ENCODE measurements at places on chromosomes 16 and 17.

- no peak for DNase-seq
Observed at GRCh38 chr16:11977376-11978041, 975 bp downstream of the SNX29 start.

GRCh38 chr16:4249530-4250308, 7.8 kb upstream of the SRL start:
- no peak for DNase-seq

DNA sequence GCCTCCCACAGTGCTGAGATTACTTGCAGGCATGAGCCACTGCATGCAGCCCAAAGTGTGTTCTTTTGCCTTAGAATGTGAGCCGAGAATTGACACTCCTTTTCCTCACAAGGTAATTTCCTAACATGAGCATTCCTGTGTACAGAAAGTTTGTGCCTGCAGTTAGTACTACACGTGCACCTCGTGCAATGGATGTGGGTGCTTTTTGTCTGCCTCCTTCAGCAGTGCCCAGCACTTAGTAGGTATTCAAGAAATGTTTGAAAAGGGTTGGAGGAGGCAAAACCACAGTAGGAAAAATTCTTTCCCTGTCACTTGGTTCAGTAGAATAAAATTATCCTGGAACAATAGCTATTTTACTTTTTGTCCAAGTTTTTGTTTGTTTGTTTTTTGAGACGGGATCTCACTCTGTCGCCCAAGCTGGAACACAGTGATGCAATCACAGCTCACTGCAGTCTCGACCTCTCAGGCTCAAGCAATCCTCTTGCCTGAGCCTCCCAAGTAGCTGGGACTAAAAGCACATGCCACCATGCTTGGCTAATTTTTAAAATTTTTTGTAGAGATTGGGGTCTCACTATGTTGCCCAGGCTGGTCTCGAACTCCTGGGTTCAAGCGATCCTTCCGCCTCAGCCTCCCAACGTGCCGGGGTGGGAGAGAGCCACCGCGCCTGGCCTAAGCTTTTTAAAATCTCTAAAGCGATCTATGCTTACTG, 2.4 kb downstream of the NDE1 start:
- no peak for DNase-seq

DNA sequence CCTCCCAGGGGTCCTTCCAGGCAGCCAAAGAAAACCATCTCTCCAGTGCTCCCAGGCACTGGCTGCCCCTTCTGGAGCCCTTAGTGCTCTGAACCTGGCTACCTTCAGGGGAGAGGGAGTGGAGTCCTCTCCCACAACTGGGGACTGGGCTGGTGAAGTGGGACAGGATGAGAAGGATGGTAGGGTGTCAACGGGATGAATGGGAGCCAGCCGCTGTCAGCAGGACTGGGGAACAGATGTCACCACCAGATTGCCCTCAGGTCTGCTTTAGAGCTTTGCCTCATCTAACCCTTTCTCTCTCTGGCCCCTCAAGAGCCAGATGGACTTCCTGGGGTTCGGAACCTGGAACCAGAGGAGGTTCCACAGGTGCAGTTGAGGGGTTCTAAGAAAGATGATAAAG, 488 bp upstream of the SEBOX start:
- no peak for DNase-seq

GRCh38 chr16:87921236-87921773, 15.0 kb downstream of the CA5A start:
- no peak for DNase-seq

DNA sequence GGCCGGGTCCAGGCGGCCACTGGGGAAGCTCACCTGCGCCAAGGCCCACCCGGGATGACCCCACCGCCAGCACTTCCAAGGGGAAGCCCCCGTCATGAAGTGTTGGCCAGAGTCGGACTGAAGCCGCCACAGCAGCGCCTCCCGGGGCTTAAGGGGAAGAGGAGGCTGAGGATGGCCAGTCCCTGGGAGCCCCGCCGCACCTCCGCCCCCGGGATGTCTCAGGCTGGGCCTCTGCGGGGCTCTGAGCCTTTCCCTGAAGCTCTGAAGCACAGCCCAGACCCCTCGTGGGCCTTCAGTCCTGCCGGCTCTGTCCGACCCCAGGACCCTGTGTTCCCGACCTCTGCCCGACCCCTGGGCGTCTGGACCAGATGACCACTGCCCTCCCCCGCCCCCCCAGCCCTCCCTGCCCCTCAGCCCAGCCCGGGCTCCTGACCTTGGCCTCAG, 42.8 kb upstream of the ACSF3 start:
- no peak for DNase-seq

DNA sequence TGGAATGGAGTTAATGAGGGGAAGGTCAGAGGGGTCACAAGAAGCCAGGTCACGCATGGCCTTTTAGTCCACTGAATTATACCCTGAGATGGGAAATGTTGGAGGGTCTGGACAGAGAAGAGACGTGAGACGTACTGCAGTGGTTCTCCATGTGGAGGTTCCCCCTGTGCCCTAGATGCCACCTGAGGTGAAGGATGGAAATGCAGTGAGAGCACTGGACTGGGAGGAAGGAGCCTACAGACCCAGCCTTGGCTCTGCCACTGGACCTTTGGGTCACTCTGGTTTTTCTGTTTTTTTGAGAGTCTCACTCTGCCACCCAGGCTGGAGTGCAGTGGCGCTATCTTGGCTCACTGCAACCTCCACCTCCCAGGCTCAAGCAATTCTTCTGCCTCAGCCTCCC, 1.8 kb upstream of the PLSCR3 start:
- no peak for DNase-seq

DNA sequence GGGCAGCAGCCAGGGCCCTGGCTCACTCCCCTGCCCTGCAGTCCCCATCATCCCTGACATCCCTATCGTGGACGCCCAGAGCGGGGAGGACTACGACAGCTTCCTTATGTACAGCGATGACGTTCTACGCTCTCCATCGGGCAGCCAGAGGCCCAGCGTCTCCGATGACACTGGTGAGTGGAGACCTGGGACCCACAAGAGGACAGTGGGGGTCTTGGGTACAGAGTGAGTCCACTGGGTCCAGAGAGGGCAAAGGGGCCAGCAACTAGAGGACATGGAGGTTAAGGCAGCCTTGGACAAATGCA, 12.6 kb downstream of the GALK1 start:
- no peak for DNase-seq

DNA sequence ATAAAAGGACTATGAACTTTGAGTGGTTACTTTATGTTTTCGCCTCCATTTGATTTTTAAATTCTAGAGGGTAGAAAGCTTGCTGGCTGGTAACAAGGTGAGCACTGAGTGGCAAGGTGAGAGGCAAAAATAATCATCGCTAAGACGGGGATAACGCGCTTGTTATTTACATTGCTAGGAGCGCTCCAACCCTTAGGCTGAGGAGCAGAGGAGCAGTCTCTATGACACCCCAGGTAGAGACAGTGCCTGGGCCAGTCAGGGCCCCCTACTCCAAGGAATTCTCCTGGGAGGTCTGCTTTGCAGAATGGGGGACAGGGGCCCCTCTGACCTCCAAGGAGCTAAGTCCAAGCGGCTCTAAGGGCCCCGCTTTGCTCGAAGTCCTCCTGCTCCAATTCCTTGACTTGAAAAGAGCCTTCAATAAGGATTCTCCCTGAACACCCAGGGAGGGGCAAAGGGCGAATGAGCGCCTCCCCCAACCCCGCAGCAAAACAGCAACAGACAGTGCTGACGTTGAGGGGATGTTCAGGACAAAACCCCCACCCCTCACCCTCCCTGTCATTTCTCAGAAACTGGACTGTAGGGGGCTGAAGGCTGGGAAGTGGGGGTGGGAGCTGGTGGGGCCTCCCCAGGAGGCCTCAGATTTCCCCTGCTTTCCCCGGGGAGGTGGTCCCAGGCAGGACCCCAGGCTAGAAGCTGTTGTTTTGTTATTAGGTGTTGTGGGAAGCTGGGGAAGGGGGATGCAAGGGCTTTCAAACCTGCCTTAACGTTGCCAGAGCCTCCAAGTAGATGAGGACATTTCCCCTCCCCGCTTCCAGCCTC, 10.2 kb upstream of the FOXF1 start:
- DNase-seq, result no peak

- DNase-seq, result no peak
Observed at GRCh38 chr16:57871456-57871855, 69.2 kb upstream of the KIFC3 start.

DNA sequence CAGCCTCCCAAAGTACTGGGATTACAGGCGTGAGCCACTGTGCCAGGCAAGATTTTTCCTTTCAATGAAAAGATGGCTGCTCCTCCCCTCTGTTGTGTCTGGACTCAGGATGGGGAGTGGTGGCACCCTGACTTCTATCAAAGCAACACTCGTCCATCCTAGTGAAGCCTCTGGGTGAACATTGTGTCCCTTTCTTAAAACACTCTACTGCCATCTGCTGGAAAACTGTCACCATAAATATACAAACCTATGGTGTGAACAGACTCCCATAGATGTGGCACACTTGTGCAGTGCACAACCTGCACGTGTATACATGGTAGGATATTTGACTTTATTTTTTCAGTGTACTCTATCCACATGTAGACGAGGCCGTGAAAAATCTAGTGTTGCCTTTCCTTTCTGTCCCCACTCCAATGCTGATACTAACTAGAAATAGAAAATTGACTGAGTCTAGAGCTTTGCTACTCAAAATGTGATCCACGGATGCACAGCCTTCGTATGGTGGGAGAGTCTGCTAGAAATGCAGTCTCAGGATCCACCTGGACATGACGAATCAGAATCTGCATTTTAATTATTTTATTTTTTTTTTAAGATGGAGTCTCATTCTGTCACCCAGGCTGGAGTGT, 55.9 kb upstream of the PLCG2 start:
- peak; percentile 18 for DNase-seq

DNA sequence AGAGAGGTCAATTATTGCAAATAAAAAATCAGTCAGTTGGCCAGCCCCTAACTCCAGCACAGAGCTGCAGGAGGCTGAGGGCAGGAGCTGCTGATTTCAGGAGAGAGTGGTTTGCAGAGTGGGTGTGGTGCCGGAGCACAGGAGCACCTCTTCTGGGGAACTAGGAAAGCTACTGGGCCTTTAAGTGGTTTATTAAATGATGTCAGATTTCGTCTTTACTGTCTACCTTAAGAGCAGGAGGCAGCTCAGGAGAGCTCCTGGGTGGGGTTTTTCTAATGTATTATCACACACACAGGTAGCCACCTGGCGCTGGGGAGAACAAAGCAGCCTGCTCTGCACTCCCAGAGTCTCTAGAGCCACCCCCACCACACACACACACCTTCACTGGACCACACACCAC, 11.5 kb upstream of the HAS3 start:
- no peak for DNase-seq

GRCh38 chr17:70080541-70081347, 5.7 kb downstream of the KCNJ16 start:
- no peak for DNase-seq

DNA sequence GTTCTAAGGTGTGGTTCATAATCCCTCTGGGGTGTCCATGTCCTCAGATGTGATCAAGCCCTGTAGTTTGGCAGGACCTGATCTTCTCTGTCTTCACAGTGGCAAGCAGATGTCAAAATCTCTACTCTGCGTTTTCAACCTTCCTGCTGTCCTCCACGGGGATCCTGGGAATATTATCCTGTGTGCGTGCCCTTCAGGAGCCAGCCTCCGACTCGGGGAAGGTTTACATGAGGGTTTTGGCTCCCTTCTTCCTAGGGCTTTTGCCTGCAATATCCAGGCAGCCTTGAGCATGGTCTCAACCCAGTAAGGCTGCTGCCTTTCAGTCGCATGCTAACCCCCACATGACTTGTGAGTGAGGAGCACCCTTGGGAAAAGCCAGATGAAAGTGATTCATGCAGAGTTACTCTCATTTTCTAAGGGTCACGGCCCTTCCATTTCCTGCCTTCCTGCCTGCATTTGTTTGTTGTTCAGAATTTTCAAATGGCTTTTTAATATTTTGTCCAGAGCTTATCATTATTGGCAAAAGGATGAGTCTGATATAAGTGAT, 202.2 kb upstream of the CHMP6 start:
- no peak for DNase-seq

- no peak for DNase-seq
Observed at GRCh38 chr16:87598431-87598830, 3.9 kb upstream of the JPH3 start.

DNA sequence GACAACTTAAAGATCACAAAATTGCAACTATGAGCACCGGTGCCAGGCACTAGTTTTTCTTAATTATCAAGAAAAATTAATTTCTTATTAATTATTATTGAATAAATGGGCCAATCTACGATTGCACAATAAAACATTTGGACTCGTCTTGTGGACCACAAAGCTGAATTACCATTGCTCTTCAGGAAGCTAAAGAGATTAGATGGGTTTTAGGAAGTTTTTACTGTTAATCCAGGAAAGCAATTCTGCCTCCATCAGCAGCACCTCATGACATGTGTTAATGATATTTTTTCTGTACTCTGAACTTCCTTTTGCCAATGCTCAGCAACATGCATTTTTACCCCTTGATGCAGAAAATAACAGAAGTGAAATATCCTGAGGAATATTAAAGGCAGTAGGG, 37.9 kb downstream of the HS3ST3A1 start:
- DNase-seq, result no peak

- no peak for DNase-seq
Observed at GRCh38 chr16:65222049-65222448, 100.2 kb upstream of the CDH11 start.

DNA sequence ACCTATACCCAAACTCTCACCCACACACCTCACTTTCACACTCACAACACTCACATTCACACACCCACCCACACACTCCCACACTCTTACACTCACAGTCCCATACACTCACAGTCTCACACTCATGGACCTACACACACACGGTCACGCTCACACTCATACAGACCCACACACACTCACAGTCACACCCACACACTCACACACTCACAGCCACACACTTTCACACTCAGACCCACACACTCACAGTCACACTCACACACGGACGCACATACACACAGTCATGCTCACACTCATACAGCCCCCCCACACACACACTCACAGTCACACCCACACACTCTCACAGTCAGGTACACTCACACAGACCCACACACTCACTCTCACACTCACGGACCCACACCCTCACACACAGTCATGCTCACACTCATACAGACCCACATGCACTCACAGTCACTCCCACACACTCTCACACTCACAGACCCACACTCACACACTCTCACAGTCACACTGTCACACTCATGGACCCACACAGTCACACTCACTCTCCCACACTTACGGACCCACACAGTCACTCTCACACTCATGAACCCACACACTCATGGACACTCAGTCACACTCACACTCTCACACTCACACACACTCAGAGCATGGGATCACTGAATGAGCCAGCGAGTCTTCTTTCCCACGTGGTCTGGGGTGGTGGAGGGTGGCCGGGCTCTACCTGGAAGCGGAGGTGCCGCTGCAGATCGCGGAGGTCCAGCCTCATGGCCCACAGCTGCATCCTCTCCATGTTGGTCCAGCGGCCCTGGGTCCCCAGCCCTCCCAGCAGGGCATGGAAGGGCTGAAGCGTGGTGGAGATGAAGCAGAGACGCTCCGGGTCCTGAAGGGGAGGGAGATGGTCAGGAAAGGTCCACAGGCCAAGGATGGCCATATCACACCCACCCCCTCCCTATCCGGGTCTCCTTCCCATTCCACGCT, 5.1 kb downstream of the IL27 start:
- DNase-seq, result no peak
